ENCODE measurements at places on chromosomes 1 and 21. TPM values are rescaled to one million over a fixed set of nuclear protein-coding genes. Genes with fewer than 3 reads are reported as not detected.
A peak's percentile ranks its signal among the peaks of the same experiment; 100 is the strongest.

GRCh38 chr1:205211839-205212536, 486 bp upstream of the DSTYK start:
- no peak for DNase-seq

The TRIM17 gene
- total RNA-seq: not detected

The EFNA1 gene
- total RNA-seq: 49.9 TPM

DNA sequence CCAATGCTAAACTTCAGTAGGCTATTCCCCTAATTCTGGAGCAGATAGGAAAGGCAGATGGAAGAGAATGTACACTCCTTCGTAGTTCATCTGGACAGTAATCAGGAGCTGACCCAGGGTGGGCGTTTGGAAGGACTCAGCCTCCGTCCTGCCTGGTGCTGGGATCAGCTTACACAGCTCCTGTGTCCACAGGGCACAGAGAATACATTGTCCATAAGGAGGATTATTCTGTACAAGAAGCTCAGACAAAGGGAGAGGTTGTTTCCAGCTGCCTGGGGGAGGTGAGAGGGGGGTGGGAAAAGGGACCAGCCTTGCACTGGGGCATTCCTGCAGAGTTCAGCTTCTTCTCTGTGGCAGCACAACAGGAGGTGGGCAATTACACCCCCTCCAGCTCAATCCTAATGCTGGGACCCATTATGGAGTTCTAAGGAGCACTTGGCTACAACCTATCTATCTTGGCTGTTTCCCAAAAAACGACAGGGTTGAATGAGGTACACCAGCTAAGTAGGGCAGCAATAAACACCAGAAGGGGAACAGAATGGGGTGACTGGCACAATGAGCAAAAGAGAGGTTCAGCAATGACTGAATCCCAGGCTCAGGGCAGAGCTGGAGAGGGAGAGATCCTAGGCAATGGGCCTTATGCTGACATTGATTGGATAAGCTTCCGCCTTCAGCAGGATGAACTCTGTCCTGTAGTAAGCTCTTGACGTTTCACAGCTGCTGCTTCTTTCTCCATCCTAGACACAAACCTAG, 7.4 kb downstream of the MED8 start:
- no peak for DNase-seq

The SLAMF9 gene
- total RNA-seq: 8.7 TPM

- no peak for DNase-seq
Observed at GRCh38 chr1:150545486-150546032, 3.6 kb upstream of the ADAMTSL4 start.

The S100A4 gene
- 55.8 TPM for total RNA-seq

The C1orf141 gene
- total RNA-seq: not detected

DNA sequence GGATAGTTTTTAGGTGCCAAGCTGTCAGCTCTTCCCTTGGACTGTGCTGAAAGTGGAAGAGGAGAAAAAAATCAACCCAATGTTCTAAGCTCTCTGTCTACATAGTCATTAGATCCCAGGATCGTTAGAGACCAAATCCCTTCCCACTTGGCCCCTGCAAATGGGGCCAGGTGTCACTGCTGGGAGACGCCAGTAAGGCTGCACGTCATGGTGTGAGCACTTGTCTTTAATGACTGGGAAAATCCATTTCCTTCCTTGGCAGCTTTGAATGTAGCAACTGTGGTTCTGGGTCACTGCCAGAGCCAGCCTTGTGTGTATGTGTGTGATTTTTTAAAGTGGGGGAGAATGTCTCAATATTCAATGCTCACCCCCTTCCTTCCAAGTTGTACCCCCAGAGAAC, 59.9 kb downstream of the MAN1C1 start:
- DNase-seq: no peak

DNA sequence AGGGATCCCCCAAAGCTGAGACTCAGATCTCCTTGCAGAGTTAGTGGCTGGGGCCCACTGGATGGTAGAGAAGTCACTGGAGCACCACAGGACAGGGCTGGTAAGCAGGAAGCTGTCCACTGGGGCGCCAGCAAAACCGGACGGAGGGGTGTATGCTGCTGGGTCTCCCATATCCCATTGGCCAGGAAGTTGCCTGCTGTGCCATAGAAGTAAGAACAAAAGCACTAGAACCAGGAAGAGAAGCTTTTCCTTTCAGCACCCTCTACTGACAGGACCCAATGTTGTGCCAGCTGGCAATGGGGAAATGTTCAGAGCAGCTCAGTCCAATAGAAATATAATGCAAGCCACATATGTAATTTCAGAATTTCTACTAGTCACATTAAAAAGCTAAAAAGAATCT, 146.6 kb downstream of the SPATA46 start:
- peak; percentile 53 for DNase-seq

DNA sequence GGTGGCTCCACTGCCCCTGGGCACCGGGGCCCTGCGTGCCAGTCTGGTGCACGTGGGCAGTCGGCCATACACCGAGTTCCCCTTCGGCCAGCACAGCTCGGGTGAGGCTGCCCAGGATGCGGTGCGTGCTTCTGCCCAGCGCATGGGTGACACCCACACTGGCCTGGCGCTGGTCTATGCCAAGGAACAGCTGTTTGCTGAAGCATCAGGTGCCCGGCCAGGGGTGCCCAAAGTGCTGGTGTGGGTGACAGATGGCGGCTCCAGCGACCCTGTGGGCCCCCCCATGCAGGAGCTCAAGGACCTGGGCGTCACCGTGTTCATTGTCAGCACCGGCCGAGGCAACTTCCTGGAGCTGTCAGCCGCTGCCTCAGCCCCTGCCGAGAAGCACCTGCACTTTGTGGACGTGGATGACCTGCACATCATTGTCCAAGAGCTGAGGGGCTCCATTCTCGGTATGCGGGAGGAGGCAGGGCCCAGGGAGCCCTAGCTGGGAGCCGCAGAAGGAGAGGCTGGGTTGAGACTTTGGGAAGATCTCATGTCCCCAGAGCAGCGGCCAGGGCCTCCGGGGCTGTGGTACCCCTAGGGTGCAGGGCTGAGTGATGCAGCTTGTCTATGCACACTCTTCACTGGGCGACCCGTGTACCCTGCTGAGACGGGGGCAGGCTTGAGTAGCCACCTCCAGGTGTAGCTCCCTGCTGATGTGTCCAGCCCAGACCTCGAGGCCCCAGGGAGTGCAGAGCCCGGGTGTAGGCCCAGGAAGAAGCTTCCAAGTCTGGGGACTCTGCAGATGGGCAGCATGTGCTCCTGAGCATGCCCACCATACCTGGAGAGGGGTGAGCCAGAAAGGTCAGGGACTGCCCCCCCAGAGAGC, 1.8 kb downstream of the VWA1 start:
- no peak for DNase-seq

The LRRC39 gene
- total RNA-seq: 0.84 TPM

The VTCN1 gene
- 0.12 TPM for total RNA-seq

The MMEL1 gene
- total RNA-seq: 1.8 TPM

GRCh38 chr1:248788327-248788726, 32.8 kb upstream of the LYPD8 start:
- no peak for DNase-seq

The MX1 gene
- 12.6 TPM for total RNA-seq

- DNase-seq: no peak
Observed at GRCh38 chr1:220789532-220790147, 2.9 kb downstream of the MTARC1 start.

DNA sequence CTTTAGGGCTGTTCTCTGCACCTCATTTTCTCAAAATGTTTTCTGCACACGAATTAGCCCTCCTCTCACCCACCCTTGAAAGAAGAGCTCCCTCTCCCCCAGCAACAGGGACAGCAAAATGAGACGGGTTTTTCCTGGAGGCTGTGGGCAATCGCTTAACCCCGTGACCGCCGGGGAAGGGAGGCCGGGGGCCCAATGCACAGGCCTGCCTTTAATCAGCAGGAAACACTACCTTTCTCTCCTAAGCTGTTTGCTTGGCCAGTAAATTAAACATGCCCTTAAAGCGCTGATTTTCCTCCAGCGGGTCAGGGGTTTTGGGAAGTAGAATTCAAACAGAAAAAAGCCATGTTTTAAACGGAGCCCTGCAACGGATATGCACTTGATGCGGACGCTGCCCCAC, 114.4 kb downstream of the PRDM16 start:
- no peak for DNase-seq

DNA sequence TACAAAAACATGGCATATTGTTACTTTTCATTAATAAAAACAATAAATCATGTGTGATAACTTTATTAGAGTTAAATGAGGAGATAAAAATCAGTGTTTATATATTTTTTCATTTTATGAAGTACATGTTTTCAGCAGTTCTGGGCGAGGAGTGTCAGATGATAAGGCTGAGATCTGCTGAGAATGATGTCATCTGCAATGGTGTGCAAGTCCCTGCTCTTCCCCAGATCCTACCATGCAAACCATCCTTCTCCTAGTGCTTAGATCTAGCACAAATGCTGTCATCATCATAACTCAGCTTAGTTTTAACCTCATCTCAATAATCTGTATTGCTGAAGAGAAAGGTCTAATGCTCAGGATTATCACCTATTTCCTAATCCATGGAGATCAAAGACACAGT, 214.4 kb upstream of the DAB1 start:
- no peak for DNase-seq

- DNase-seq: no peak
Observed at GRCh38 chr1:66778969-66779368, 22.1 kb downstream of the INSL5 start.

The APCS gene
- not detected for total RNA-seq

DNA sequence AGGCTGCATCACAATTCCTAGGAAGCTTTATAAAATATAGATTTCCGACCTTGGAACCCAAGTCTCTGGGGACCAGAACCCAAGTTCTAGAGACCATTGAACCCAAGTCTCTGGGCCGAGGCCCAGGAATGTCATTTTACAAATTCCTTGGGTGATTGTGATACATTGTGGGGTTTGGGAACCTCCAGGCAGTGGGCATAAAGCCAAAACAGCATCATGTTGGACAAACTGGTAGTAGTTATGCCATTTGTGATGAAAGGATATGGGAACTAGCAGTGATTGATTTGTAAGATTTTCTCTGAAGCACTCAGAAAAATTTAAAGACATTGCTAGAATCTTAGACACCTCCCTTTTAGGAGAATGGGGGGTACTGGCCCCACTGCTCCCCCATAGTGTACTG, 160.2 kb downstream of the HIVEP3 start:
- no peak for DNase-seq

The FAM131C gene
- total RNA-seq: 9.8 TPM

DNA sequence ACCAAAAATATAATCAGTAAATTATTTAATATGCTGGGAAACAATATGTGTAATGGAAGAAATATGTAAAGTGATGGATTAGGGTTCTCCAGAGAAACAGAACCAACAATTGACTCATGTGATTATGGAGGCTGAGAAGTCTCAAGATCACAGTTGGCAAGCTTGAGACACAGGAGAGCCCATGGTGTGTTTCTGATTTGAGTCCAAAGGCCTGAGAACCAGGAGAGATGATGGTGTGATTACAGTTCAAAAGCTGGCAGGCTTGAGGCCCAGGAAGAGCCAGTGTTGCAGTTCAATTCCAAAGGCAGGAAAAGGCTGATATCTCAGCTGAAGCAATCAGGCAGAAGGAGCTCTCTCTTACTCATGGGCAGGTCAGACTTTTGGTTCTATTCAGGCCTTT, 138.8 kb upstream of the NBPF11 start:
- peak; percentile 14 for DNase-seq

The SPATA21 gene
- total RNA-seq: not detected

DNA sequence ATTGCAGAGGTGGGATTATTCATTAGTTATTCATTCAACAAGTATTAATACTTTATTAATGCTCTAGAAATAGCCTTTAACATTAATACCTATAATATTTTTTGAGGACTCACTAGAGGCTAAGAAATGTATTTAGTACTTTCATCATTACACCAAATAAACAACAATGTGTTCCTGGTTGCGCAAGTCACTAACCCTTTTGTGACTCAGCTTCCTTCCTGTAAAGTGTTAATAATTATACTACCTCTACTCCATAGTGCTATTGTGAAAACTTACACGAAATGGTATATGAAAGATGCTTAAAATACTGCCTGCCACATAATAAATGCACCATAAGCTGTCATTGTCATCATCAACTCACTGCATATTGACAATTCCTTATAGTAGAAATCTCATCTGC, 431.0 kb downstream of the DPYD start:
- peak; percentile 30 for DNase-seq

DNA sequence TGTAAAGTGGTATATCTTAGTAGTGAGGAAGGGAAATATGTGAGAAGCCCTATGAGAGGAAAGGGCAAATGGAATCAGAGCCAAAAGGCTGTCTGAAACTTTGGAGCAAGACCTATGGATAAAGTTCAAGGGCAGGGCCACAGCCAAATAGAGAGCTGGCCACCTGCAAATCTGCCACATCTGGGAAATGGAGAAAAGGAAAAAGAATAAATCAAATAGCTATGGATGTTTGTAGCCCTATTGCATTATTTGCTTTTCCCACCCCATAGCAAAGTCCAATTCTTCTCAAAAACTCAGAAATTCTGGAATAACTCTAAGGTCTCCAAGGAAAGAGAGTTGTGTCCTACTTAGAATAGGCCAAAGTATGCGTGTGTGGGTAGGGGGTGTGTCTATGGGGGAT, 4.0 kb upstream of the HLX start:
- DNase-seq: no peak

The CYB561D1 gene
- total RNA-seq: 2.7 TPM

DNA sequence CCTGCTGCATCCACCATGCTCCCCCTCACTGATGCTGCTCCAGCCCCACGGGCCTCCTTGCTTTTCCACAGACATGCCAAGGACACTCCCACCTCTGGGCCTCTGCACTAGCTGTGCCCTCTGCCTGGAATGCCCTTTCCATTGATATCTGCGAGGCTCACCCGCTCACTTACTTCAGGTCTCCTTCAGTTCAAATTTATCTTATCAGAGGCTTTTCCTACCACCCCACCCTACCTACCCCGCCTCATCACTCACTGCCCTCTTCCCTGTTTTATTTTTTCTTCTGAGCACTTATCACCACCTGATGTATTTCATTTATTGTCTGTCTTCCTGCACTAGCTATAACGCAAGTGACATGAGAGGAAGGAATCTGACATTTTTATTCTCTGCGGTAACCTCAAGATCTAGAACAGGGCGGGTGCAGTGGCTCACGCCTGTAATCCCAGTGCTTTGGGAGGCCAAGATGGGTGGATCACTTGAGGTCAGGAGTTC, 7.0 kb downstream of the HSPG2 start:
- DNase-seq: no peak

DNA sequence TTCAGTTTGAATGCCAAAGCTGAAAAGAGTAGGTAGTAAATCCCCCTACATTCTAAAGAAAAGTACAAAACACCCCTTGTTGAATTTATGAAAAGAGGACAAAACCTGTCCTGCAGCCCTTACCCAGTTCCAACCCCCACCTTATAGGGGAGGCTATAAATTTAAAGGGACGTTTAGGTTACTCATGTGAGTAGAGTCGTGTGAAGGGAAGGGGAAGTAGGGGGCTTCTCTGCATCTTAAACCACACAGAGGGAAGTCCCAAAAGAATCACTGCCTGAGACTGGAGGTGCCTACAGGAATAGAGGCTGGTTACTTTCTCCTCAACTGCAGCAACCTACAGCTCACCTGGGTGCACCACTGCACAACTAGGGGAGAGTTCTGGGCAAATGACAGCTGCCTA, 36.7 kb upstream of the KIRREL1 start:
- no peak for DNase-seq

The SERPINC1 gene
- not detected for total RNA-seq

The CIART gene
- 19.0 TPM for total RNA-seq

The HES3 gene
- total RNA-seq: not detected

Measured in PC-3 (cell line).